Stimulated activated CD8-positive, alpha-beta memory T cell treated with anti-CD3 and anti-CD28 coated beads, Interleukin-4, amount 100 ng/mL, for 1 hour (primary cell): ENCODE measurements at places on chromosomes 1 and 21.

DNA sequence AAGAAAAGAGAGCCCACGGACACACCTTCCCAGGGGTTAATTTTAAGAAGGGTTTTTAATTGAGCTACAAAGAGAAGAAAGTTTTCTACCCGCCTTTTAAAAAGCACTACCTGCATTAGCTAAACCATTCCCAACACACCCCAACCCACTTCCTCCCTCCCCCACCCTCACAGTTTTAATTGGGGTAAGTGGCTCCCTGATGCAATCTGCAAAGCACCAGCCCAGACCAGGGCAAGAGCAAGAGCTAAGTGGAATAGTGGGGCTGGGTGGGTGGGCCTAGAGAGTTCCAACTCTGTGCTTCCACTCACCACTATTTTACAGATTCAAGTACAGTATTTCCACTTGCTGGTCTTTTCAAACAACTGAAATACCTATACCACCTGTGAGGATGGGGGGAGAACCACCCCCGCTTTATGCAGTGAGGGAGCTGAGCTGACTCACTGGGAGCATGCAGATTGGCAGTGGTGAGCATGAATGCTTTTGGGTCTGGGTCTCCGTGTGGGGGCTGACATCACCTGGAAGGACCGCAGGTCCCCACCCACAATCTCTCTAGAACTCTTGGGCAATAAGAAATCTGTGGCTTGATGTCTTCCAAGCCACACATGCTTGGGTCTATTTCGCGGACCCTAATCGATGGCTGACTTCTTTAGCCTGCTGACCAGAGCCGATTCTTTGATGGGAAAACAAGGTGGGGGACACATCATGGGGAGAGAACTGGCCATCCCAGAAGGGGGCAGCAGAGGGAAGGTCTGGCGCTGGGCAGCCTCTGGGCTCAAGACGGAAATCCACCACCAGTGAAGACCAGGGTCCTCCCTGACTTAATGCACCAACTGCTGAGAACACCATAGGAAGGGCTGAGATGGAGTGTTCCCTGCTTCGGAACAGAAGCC is 95.5 kb downstream of the SSBP3 start:
- DNase-seq = no peak

DNA sequence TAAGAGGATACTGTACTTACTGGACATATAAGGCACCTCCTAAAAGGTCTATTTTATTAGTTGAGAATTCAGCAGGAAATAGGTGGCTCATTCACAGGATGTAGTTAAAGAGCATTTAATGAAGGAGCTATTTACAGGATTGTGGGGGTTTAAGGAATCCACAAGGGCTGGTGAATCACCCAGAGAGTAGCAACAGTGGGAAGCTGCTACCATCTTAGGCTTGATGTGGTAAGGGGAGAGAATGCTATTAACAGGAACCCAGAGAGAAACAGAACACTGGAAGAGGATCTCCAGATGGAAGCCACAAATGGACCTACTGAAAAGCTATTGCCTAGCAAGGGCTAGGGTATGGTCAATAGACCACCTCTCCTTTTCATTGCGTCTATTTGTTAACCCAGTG is 52.0 kb upstream of the COL11A1 start:
- DNase-seq = no peak

- no peak for DNase-seq
Measured at GRCh38 chr1:48864913-48865312, 88.2 kb upstream of the BEND5 start.

DNA sequence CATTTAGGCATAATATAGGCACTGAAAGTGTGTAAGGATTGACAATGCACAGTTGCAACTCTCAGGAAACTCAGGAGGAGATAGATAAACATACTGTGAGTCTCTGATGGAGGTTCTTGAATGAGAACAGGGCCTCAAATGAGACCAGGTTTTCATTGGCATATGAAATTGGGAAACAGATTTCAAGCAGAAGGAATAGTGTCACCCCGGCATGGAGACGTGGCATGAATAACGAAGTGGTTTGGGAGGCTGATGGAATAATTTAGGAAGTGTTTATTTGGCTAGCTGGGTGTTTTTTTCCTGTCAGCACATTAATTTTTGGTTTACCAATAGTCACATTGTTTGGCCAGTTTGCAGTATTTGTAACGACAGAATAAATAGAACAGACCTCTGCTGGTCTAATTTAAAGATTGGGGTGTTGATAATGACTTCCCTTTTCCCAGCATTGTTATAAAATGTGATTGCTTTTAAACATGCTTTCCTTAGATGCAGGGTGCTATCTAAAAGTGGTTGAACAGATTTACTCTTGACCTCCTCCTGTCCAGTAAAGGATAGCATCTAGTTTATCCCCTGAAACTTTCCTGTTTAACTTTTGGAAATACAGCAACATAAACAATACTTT is 132.0 kb downstream of the C1orf21 start:
- DNase-seq = no peak
